Activated CD4-positive, alpha-beta memory T cell treated with anti-CD3 and anti-CD28 coated beads for 36 hours (primary cell): ENCODE measurements at places on chromosomes 13 and 19. TPM values are rescaled to one million over a fixed set of nuclear protein-coding genes. Genes with fewer than 3 reads are reported as not detected.

- DNase-seq, result peak; percentile 74
Observed at GRCh38 chr13:34156841-34157365, 339.0 kb downstream of the RFC3 start.

DNA sequence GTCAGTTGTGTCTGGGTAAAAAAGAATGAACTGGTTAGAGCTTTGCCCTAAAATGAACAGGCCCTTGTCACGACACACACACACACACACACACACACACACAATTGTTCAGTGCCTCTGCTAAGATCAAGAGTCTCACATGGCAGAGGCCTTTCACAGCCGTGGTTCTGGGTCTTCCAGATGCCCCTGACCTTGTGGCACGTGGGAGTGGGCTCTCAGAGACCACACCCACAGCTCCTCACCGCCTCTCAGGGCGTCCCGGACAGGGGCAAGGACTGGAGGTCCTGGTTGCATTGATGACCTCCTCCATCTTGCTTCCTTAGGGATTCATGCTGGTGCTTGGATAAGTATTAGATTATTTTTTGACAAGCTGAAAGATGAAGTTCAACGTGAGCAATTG, 101.0 kb downstream of the HSPH1 start:
- no peak for DNase-seq

DNA sequence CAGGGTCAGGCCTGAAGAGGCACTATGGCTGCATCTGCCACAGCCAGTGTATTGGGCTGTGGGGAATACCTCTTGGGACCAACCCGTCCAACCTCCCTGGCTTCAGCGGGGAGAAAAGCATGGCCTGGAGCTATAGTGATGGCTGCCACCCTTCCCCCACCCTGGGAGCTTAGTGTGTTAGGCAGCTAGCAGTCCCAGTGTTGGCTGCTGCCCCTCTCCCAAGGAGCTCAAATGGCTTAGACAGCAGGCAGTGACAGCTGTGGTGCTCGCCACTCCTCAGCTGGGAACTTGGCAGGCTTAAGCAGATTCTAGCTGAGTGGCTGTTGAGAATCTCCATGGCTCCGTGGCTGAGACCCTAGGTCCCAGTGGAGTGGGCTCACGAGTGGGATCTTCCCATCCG, 19.7 kb downstream of the ACOD1 start:
- no peak for DNase-seq

The FPR3 gene
- not detected for total RNA-seq

DNA sequence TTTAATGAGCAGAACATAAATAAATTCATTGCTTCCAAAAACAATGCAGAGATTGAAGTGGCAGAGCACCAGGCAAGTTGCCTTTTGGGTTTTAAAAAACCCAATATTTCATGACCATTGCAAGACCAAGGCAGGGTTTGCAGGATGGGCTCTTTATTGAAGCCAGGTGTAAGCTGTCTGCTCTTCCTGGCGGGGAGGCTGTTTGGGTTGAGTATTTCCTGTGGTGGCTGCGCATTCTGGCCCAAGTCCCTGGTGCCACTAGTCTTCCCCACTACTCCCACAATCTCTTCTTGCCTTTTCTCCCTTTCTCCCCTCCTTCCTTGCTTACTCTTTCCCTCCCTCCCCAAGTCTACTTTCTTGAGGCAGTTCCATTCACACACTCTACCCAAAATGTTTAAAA, 116.4 kb downstream of the AKAP11 start:
- DNase-seq, result no peak

GRCh38 chr13:35988648-35989081, 142.5 kb downstream of the DCLK1 start:
- DNase-seq, result no peak

The COMP gene
- total RNA-seq, result not detected

The FREM2 gene
- not detected for total RNA-seq

The CLEC4G gene
- not detected for total RNA-seq

GRCh38 chr19:41620171-41620570, 6.7 kb downstream of the CEACAM4 start:
- no peak for DNase-seq

The CYSLTR2 gene
- total RNA-seq, result 2.1 TPM

The PSG5 gene
- not detected for total RNA-seq

The PCP2 gene
- total RNA-seq, result 0.62 TPM

GRCh38 chr13:91308299-91308698, 39.2 kb upstream of the MIR17HG start:
- DNase-seq, result no peak

- no peak for DNase-seq
Observed at GRCh38 chr13:80237646-80238045, 103.3 kb downstream of the SPRY2 start.

GRCh38 chr19:22052644-22053013, 345 bp downstream of the ZNF257 start:
- peak; percentile 43 for DNase-seq

The KLHL1 gene
- not detected for total RNA-seq

GRCh38 chr19:55173186-55173713, 6.8 kb upstream of the DNAAF3 start:
- no peak for DNase-seq

DNA sequence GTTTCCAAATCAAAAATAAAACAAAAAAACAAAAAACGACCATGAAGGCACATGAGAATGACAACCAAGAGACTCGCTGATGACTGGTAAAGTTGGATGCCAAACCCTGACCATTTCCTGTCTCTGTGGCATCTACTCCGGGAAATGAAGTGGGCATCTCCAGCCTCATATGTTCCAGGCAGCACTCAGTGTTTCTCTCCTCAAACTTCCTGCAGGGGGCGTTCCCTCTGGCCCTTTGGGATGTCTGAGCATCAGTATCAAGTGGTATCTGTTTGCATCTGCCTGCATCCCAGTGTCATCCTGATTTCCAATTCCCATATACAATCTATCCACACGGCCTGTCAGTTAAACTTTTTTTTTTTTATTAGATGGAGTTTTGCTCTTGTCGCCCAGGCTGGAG, 9.8 kb upstream of the SIGLEC12 start:
- peak; percentile 51 for DNase-seq

- no peak for DNase-seq
Observed at GRCh38 chr19:31380854-31381253, 31.6 kb upstream of the TSHZ3 start.

DNA sequence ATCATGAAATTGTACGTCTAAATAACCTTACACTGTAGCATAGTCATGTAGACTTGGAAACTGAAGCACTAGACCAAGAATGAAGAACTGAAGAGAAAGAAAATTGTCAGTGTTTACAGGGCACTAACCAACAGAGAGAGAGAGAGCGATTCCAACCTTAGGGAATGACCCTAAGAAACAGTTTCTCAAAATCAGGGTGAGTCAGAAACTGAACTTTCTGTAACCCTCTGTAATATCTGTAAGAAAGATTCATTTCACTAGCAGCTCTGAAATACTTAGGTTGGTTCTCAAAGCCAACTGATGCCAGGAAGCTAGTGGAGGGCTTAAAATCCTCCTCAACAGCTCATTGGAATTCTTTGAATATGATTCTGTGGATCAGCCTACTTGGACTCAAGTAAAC, 936.9 kb downstream of the EFNB2 start:
- no peak for DNase-seq

DNA sequence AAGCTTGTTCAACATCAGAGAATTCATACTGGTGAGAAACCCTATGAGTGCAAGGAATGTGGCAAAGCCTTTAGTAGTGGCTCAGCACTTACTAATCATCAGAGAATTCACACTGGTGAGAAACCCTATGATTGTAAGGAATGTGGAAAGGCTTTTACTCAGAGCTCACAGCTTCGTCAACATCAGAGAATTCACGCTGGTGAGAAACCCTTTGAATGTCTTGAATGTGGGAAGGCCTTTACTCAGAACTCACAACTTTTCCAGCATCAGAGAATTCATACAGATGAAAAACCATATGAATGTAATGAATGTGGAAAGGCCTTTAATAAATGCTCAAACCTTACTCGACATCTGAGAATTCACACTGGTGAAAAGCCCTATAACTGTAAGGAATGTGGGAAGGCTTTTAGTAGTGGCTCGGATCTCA, 25.2 kb downstream of the ZNF383 start:
- no peak for DNase-seq

GRCh38 chr13:21550918-21551317, 53.1 kb downstream of the MICU2 start:
- DNase-seq, result no peak

The DACH1 gene
- not detected for total RNA-seq

GRCh38 chr19:2668175-2668763, 34.2 kb downstream of the GNG7 start:
- DNase-seq, result no peak

- no peak for DNase-seq
Observed at GRCh38 chr13:54805743-54806142, 1777.1 kb downstream of the OLFM4 start.

DNA sequence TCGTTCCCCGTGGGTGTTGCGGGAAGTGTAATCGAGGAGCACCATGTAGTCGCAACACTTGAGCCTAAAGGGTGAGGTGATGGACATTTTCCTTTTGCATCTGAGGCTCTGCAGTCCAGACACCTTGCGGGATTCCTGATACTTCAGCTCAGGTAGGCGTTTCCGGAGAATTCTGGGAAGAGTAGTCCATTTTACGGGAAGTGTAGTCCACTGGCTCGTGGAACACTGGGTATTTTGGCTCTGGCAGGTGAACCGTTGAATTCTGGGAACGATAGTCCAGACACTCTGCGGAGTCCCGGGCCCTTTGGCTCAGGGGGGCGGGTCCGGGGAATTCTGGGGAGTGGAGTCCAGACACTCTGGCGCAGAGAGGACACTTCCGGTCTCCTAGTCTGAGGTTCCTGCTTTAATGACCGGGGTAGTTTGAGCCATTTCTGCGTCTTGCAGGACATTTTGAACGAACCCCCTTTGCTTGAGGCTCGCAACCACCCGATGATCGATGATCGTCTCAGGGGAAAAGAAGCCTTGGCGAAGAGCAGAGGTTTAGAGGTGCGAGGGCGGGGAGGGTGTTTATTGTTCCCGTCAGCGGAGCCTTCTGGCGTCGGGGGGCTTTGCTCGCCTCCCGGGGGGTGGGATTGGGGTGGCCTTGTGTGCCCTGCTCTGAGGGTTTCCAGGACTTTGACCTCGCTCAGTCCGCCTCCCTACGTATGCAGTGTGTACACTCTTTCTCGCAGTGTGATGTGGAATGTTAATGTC, at the start of gene ZNF223:
Gene ZNF223 (plus strand): TSS at position 387 of the 753 bp plus-strand sequence. CDS start 3,141 bp downstream, outside the sequence.
- DNase-seq, result peak; percentile 69

DNA sequence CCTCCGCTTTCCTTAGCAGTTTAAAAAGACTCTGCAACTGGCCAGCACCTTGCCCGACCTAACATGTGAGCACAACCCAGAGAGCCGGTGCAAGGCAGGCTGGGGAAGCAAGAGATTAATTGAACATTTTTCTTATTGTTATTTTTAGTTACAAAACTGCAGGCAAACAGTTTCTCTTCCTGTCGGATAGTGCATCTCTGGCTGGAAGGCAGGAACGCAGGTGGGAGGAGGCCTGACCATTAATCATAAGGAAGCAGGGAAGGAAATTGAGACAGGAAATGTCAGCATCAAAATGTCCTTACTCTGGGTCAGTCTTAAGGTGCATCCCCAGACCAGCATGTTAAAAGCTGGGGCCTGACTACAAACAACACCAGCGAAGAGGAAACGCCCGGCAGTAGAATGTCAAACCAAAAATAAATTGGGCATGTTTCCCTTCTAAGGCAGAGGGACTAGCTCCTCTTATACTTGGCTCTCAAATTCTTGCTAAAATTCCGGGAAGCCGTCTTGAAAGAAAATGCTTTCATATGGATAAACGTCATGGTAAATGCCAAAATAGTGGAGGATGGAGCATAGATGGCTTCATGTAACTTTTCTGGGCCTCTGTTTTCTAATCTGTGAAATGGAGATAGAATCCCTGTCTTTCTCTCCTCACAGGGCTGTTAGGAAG, 226.8 kb downstream of the RAP2A start:
- DNase-seq, result no peak

- DNase-seq, result peak; percentile 25
Observed at GRCh38 chr19:33368074-33368864, 5.2 kb upstream of the CEBPG start.

DNA sequence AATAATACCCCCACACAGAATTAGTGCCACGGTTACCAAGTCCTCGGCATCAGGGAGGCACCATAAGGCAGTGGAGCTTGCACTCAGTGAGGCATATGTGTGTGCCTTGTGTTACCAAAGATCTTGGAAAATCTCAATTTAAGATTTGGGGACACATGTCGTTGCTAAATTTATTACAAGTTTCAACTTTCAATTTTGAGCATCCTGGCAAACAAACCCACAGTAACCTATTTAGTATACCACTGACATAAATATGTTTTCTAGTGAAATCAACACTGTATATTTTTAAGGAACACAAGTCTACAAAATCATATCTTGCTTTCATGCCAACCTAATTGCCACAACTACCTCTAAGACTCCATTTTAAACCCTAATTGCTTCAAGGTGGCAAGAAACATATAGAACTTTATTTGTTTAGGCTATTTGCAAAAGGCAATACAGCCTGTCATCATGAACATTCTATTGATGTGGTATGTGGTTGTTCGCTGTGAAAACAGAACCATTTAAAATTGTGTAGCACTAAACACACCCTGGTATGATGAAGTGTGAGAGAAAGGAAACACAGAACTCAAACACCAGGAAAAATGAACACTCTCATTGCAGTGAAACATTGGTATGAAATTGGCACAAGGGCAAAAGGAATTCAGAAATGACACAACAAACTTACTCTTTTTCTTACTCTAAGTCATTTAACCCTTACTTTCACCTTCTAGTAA, 531.1 kb downstream of the IRS2 start:
- DNase-seq, result no peak

DNA sequence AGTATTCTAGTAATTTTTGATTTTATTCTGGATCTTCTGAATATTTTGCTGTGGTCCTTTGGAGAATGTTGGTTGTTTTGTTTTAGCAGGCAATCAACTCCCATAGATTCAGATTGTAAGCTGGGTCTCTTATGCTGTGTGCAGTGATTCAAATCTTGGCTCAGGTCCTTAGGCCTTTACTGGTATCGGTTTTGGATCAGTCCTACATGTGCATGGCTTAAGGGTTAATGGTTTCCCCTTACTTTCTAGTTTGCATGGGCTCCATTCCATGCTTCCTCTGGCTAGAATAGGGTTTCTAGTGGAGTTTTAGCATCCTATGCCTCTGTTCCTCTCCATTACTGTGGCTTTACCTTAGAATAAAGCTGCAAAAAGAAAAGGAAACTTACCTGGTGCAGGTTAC, 16.1 kb downstream of the NDFIP2 start:
- no peak for DNase-seq

The CASP14 gene
- not detected for total RNA-seq

The RFXANK gene
- 78.1 TPM for total RNA-seq

GRCh38 chr13:24671386-24672113, 8.7 kb upstream of the ATP12A start:
- DNase-seq, result no peak

- DNase-seq, result no peak
Observed at GRCh38 chr19:48915757-48916156, 15.6 kb downstream of the NUCB1 start.

- no peak for DNase-seq
Observed at GRCh38 chr13:109906976-109907375, 120.6 kb upstream of the IRS2 start.

The GSX1 gene
- total RNA-seq, result not detected

The RDH8 gene
- total RNA-seq, result not detected

- no peak for DNase-seq
Observed at GRCh38 chr13:56166864-56167263, 973.9 kb upstream of the PRR20A start.
